ENCODE measurements at places on chromosomes 2 and 18.

GRCh38 chr2:46735108-46735691 lies 180.4 kb downstream of the MCFD2 start:
- no peak for DNase-seq

DNA sequence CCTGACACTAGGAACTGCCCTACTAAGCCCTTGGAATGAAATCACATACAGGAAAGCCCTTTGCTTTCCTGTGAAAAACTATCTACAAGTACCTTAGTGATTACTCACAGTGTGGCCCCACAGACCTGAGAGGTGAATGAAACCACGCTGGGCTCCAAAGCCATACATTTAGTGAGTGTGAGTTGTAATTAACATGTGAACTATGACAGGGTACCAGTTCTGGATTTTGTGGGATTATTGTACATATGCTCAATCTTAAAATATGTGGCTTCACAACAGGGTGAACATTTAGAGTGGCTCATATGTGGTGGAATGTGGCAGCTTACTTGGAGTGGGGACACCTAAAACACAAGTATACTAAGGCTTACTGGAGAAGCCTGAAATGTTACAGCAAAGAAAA lies 12.3 kb downstream of the KCTD1 start:
- DNase-seq: no peak

GRCh38 chr2:176579608-176580007 lies 310.4 kb downstream of the MTX2 start:
- no peak for DNase-seq

GRCh38 chr2:29643196-29643595 lies 278.2 kb downstream of the ALK start:
- no peak for DNase-seq

DNA sequence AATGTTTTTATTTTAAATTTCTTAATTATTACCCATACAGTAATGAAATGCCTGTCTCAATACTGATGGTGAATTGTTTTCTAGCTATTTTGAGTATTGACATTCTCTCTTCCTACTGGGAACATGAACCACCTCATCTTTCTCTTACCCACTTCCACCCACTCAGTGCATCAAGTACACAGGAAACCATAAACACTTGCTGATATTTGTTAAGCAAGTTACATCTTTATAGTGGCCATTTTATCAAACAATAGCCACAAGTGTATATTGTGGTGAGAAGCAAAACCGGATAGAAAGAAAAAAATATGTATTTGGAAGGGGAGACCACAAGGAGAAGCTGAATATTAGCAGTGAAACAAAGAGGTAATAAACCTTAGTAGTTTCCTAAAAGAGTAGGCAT lies 368.1 kb upstream of the HNRNPA3 start:
- DNase-seq: no peak

- DNase-seq: no peak
Observed at GRCh38 chr2:208389940-208390339, 16.7 kb upstream of the PTH2R start.

- DNase-seq: peak; percentile 95
Observed at GRCh38 chr2:69253611-69254301, 133.3 kb downstream of the GFPT1 start.

GRCh38 chr2:24463271-24463670 lies 27.8 kb upstream of the NCOA1 start:
- no peak for DNase-seq

- no peak for DNase-seq
Observed at GRCh38 chr18:56412951-56413350, 225.4 kb downstream of the TXNL1 start.

- DNase-seq: no peak
Observed at GRCh38 chr18:2994603-2995432, 18.1 kb downstream of the LPIN2 start.

- peak; percentile 65 for DNase-seq
Observed at GRCh38 chr2:36485521-36485920, 112.4 kb downstream of the FEZ2 start.

DNA sequence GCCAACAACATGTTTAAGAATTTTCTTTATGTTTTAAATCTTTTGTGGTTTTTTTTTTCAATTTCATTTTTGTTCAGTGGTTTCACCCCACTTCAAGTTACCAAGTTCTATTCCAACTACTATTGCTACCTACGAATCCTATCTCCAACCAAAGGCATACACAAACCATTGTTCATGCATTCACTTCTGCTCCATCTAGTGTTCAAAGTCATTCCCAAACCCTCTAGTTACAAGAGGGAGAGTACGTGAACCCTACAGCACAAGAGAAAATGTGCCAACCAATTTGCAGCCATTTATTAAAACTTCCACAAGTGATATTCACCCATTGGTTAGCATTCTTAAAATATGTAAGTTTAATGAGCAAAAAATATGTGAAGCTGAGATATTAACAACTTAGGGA lies 295.1 kb upstream of the KYNU start:
- DNase-seq: no peak

DNA sequence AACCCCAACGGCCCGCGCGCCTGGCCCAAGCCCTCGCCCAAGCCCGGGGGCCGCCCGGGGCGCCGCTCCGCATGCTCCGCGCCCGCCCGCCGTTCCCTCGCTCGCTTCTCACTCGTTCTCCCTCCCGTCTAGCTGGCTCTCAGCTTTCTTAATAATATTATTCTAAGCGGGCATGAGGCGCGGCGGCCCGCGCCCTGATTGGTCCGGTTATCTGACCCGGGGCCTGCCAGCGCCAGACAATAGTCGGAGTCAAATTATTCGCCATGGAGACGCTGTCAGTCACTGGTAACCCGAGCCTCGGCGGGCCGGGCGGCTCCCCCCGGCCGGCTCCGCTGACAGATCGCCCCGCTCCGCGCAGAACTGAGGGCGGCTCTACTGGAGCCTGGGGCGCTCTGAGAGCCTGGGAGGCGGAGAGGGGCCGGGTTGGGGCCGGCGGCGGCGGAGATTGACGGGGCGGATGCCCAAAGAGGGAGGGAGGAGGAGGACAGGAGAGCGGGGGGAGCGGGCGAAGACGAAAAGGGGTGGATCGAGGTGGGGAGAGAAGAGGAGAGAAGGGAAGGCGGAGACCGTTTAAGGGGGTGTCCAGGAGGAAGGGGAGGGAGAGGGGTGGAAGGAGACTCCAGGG lies at the start of gene SIX2:
TSS of gene SIX2 (minus strand) at position 150 of the 625 bp plus-strand sequence. CDS start 342 bp downstream, outside the sequence.
- DNase-seq: peak; percentile 98

DNA sequence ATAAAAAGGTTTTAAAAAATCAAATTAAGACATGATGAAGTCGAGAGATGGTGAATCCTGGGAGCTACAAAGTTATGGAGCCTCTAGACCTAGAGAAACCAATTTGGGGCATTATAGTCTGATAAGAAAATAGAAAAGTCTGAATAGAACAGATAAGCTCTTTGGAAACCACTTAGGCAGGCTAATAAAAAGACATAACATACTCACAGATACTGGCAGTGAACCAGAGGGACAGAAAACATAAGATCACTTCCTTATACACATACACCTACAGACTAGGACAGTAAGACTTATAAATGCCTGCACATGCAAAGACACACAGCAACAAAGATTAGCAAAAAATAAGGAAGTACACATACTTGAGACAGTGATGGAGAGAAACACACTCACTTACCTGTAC lies 20.0 kb downstream of the SMC6 start:
- no peak for DNase-seq

DNA sequence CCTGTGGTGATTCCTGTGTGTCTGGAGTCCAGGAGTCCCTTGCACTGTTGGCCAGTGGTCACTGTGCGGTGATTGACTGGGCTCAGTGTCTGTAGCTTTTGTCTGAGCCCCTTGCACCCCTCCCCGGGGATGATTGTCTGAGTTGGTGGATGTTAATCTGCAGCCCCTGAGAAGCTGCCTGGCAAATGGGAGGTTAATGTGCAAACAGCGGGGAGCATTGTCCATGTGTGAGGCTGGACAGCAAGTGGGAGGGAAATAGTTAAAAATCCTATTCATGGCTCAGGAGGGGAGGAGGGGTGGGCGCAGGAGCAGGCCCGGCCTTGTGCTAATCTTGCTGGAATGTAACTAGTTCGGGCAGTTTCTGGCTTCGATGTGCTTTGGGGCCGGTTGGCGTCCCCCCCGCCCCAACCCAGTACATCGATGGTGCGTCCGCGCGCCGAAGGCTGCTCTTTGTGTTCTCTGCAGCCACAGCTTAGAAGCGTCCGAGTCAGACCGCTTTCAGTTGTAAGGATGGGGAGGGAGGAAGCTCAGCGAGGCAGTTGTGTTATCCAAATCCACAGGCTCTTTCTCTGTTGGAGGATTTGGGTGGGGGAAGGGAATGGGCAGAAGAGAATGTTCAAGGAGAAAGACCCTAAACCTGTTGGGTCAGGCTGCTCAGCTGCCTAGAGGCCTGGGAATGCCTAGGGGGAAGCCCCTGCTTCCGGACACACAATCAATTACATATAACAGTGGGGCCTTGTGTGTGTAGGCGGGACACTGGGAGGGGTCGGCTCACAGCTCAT lies 71.8 kb downstream of the TGOLN2 start:
- no peak for DNase-seq

DNA sequence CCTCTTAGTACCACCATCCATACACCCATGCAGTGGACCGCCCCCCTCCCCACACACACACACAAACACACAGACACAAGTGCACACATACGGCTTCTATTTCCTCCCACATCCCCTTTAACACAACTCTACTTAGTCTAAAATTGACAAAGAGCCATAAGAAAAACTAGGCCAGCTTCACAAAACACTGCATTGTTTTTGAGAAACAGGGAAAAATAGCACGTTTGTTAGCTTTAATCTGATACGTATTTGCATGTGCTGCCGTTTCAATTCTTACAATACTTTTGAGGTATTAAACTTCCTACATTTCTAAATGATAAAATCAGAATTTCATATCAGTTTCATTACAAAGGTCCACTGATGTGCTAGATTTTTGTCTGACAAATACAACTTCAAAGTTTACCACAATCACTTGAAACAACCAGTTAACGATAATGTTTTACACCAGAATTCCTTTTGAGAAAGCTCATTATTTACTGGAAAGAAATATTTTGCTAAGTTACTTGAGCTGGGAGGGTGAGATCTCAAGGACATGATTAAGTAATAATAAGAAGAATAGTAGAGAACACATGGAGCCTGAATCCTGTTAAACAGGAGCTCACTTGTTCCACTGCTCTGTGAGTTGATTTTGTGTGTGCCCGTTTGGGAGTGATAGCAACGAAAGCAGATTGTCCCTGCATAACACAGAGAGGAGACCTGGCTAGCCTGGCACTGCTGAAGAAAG lies 74.5 kb downstream of the MOGAT1 start:
- no peak for DNase-seq

GRCh38 chr2:172791953-172792352 lies 56.3 kb downstream of the RAPGEF4 start:
- DNase-seq: no peak

DNA sequence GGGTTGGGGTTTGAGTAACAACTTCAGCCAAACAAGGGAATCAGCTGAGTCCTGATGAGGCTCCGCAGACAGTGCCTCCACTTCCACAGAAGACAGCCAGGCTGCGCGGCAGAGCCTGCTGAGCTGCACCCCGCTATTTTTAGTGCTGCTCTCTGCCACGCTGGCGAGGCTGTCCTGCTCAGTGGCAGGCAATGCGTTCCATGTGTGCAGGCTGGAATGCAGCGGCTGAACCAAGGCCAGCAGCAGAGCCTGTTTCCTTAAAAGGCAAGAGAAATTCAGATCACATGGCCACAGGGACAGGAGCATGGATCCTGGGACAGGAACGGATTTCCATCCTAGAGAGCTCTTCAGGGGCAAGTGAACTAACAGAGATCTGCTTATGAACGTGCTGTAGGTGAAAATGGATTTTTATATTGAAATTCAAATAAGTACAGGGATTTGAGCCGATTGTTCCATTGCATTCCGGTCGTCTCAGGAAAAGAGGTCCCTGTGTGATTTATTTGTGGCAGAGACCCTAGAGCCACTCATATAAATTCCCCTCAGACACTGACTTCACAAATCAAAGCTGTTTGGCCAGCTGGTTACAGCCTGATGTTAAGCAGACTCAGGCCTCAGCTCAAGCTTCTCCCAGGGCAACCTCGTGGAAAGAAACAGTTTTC lies 98.7 kb downstream of the COL6A3 start:
- peak; percentile 92 for DNase-seq

GRCh38 chr2:227888289-227888688 lies 16.9 kb downstream of the DAW1 start:
- DNase-seq: no peak

- no peak for DNase-seq
Observed at GRCh38 chr18:47997338-47997780, 66.9 kb upstream of the SMAD2 start.

- DNase-seq: no peak
Observed at GRCh38 chr18:10750191-10751035, 224.6 kb downstream of the NAPG start.

- no peak for DNase-seq
Observed at GRCh38 chr2:15555760-15556193, 5.4 kb downstream of the NBAS start.

DNA sequence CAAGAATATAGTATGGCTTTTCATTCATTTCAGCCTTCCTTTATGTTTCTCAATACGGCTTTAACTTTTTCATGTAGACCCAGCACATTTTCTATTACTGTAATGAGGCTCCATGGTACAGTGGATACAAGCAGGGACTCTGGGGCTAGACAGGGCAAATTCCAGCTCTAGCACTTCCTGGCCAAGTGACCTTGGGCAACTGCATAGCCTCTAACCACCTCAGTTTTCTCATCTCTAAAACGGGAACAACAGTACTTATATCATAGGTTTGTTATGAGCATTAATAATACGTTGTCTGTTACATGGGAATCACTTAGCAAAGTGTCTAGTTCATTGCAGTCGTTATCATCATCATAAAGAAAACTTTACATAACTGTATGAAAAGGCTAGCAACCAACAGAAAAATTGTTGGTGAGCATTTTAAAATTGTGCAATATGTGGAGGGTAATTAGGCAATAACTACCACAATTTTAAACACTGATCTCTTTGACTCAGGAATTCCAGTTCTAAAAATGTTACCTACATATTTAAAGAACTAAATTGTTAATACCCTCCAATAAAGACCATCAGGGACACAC lies 13.7 kb upstream of the RMDN2 start:
- no peak for DNase-seq

GRCh38 chr2:19883971-19884720 lies 17.6 kb downstream of the TTC32 start:
- no peak for DNase-seq

- peak; percentile 68 for DNase-seq
Observed at GRCh38 chr2:168961450-168962229, 60.5 kb downstream of the G6PC2 start.

- no peak for DNase-seq
Observed at GRCh38 chr2:67726416-67726815, 329.3 kb downstream of the ETAA1 start.

- no peak for DNase-seq
Observed at GRCh38 chr2:24435391-24436316, 55.4 kb upstream of the NCOA1 start.

- no peak for DNase-seq
Observed at GRCh38 chr2:233060501-233060979, 398 bp downstream of the INPP5D start.

DNA sequence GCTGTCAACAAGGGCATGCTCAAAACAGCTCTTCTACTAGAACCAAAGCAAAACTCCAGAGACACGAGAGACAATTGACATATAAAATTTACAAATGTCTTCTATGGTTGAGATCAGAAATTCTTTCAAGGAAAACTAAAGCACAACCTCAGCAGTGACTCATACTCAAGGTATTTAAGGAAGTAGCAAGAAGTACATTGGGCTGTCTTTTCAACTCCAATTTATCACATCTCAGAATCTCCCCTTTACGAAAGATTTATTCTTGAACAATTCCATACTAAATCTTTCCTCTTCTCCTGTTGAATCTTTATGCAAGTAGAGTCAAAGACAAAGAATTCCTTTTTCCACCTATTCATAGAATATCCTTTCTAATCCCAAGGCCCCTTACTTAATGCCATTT lies 324.0 kb downstream of the IRS1 start:
- DNase-seq: no peak

Data from stromal cell of bone marrow (primary cell).